ENCODE measurements at places on chromosomes 6 and 20. TPM values are rescaled to one million over a fixed set of nuclear protein-coding genes. Genes with fewer than 3 reads are reported as not detected.

Gene ARID1B
- total RNA-seq = 11.1 TPM

Gene ZBTB46
- total RNA-seq = 0.20 TPM

Gene PTK7
- total RNA-seq = 1.3 TPM

Gene JPH2
- 1.7 TPM for total RNA-seq

Gene MEP1A
- not detected for total RNA-seq

Gene SCP2D1
- not detected for total RNA-seq

Gene HLA-DRB1
- total RNA-seq = 0.42 TPM

All from NCI-H460 (cell line).